ENCODE measurements at places on chromosomes 1 and 21. TPM values are rescaled to one million over a fixed set of nuclear protein-coding genes. Genes with fewer than 3 reads are reported as not detected.

The C1orf87 gene
- polyA plus RNA-seq = not detected

- H3K27ac ChIP-seq = no peak overlapping the region
- no peak for DNase-seq
- no peak overlapping the region for H3K4me3 ChIP-seq
Measured at GRCh38 chr1:212696721-212697331, 2.8 kb downstream of the BATF3 start.

GRCh38 chr1:50812346-50812745 lies 147.7 kb downstream of the FAF1 start:
- H3K4me3 ChIP-seq = no peak overlapping the region
- no peak overlapping the region for H3K27ac ChIP-seq
- DNase-seq = no peak

The NEXN gene
- 0.84 TPM for polyA plus RNA-seq

DNA sequence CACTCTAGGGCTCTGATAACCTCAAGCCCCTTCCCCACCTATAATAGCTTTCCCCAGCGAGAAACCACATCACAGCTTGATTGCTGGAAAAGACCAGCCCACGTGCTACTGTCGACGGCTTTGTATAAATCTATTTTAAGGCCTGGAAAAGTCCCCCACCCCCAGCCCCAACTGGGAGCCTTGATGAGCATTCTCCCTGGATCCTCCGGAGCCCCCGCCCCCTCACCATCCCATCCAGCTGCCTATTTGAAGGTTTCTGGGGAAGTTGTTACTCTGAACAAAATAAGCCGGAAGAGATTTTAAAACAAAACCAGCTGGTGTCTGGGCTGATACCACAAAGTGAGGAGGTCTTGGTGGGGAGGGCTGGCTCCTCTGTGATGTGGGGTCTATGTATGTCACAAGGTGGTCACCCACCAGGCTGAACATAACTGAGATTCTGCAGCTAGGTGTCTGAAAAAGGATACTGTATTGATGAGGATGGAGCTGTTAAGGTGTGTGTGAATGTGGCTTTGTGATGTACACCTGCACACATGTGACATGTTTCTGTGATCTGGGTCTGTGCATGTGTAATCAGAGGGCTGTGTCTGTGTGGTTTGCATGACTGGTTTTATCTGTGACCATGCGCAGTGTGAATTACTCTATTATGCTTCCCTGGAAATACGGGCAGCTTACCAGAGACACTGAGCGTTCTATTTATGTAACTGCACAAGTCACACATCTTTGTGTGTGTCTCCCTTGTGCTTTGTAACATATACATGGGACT lies 25.0 kb downstream of the RIMS3 start:
- no peak overlapping the region for H3K27ac ChIP-seq
- H3K36me3 ChIP-seq = no peaks in the 10 kb centered on the region
- no peak for DNase-seq

GRCh38 chr1:167185062-167185461 lies 35.6 kb upstream of the POU2F1 start:
- no peak overlapping the region for H3K27ac ChIP-seq
- no peak overlapping the region for H3K4me3 ChIP-seq
- no peaks in the 10 kb centered on the region for H3K27me3 ChIP-seq

GRCh38 chr1:55234016-55234415 lies 18.9 kb upstream of the USP24 start:
- H3K4me1 ChIP-seq = no peaks in the 10 kb centered on the region
- no peak overlapping the region for H3K4me3 ChIP-seq
- no peak for DNase-seq
- no peaks in the 10 kb centered on the region for H3K27me3 ChIP-seq
- no peak overlapping the region for H3K27ac ChIP-seq

The IVL gene
- polyA plus RNA-seq = not detected

- no peak for DNase-seq
- H3K27ac ChIP-seq = no peak overlapping the region
- H3K4me1 ChIP-seq = no peaks in the 10 kb centered on the region
Measured at GRCh38 chr1:19381261-19381660, 69.1 kb downstream of the SLC66A1 start.
